ENCODE measurements at places on chromosomes 16 and 17. TPM values are rescaled to one million over a fixed set of nuclear protein-coding genes. Genes with fewer than 3 reads are reported as not detected.

GRCh38 chr16:87945351-87946042 lies 5.7 kb upstream of the BANP start:
- DNase-seq = peak; percentile 94

WIPF2 gene
- polyA plus RNA-seq = 18.0 TPM

BAIAP3 gene
- polyA plus RNA-seq = 0.60 TPM

DNA sequence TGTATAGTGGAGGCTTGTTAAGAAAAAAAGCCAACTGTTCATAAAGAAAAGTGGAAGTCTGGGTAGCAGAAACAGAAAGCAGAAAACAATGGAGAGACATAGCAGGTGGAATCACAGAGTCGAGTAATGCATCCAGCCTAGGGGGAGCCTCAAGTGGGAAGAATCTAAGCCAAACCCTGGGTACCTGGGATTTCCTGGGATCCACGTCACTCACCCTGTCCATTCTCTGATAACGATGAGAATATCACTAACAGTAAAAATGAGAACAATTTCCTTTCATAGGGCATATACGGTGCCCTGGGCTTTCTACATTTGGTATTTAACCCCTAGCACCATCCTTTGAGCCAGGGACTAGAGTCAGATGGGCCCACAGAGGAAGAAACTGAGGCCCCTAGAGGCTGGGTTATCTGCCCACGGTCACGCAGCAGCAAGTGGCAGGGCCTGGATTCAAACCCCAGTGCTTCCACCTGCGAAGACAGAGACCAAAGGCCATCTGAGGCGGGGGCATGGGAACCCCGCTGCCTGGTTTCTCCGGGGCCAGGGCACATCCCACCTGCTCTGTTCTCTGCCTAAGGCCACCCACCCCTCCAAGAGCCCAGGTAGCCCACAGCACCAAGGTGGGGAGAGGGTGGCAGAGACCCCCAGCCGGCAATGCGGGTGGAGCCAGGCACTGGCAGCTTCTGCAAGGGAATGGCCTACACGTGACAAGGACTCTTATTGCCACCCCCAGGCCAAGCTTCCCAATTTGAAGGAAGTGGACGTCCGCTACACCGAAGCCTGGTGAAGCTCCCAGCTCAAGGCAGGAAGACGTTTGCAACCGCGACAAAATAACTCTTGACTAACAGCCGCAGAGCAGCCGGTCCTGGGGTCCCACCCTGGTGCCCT lies 69.8 kb upstream of the PLCG2 start:
- no peak for DNase-seq

KIF1C gene
- 83.3 TPM for polyA plus RNA-seq

GRCh38 chr17:81103379-81103778 lies 61.9 kb upstream of the PVALEF start:
- DNase-seq = no peak

DNA sequence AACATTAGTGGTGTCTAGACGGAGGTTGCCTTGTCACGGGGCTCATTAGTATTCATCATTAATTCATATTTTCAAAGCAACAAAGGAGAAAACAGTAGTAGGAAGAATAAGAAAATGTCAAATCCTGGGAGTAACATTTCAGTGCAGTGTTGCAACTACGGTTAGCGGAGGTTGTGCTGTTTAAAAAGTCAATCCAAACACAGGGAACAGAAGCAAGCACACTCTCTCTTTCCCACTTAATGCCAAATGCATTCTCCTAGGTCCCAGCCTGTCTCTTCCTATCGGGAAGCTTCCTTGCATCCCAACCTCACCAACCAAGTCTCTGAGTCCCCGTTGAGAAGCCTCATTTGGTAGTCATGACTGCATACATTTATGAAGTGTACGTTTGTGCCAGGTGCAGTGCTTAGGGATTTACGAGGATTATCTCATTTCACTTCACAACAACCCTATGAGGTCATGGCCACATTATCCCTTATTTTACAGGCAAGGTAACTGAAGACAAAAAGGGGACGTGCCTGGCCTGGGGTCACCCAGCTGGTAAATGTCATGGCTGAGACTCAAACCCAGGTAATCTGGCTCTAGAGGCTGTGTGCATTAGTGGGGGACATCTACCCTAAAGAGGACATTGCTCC lies 283.6 kb upstream of the SALL1 start:
- no peak for DNase-seq

DNA sequence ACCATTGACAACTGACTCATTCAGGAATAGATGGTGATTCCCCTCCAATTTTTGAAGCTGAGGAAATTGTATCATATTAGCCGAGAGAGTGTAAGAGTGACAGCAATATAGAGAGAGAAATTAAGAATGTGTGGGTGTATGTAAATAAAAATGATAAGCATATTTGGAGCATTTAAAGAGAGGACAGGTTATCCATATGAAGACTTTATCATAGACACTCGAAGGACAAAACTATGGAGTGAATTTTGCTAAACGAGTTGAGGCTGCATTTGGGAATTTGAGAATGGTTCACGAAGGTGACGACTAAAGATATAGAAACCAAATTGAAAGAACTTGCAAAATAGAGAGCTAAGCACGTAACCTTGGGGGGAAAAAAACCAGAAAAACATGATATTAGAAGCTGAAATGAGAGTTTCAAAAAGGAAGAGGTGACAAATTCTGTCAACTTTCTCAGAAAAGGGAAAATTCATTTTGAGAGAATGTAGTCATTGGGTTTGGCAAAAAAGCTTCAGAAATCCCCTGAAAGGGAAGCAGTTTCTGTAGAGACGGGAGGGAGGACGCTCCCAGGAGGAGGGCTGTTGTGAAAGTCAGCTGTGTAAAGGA lies 129.7 kb downstream of the KCNJ2 start:
- no peak for DNase-seq

GRCh38 chr16:84600343-84601229 lies 17.3 kb downstream of the COTL1 start:
- DNase-seq = no peak

RNF222 gene
- not detected for polyA plus RNA-seq

DNA sequence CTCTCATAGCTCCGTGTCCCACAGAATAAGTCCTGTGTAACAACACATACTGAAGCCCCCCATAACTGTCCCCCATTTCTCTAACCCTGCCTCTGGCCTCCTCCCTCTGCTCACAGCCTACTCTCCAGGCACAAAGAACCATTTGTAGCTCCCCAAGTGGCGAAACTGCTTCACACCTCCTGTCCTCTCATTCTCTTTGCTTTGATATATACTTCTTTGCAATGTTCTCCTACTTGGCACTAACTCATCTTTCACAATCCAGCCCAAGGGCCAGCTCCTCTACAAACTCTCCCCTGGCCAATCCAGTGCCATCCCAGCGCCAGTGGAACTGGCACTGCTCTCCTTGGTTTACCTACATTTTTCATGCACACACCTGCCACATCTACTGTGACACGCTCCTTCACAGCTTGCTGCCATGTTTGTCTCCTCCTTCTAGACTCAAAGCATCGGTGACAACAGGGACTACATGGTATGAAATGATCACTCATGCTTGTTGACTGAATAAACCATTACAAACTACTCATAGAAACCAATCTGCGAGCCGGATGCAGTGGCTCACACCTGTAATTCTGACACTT lies 12.8 kb downstream of the CYTH1 start:
- DNase-seq = no peak

DNA sequence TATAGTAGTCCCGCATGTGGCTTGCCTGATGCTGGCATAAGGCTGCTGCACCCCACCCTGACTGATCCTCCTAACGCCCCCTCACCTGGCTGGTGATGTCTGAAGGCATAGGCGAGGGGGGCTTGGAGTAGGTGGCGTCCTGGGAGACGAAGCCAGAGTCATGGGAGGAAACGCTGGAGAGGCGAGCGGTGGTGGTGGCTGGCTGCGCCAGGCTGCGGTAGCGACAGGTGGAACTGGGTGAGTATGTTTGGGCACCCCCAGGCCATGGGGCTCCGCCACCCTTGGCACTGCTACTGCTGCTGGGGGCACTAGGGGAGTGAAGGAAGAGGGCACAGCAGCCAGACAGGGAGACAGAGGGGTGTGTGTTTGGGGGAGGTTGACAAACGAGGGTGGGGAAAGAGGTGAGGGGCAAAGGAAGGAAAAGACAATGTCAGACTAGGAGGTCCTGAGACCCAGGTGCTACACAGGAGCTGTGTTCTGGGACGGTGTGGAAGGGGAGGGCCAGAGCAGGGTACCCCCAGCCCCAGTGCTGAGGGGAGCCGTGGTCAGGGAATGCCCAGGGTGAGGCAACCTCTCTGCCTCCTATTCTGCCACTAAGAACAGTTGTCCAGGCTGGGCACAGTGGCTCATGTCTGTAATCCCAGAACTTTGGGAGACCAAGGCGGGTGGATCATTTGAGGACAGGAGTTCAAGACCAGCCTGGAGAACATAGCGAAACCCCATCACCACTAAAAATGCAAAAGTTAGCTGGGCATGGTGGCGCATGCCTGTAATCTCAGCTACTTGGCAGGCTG lies 11.4 kb downstream of the MTSS2 start:
- DNase-seq = peak; percentile 56

DNA sequence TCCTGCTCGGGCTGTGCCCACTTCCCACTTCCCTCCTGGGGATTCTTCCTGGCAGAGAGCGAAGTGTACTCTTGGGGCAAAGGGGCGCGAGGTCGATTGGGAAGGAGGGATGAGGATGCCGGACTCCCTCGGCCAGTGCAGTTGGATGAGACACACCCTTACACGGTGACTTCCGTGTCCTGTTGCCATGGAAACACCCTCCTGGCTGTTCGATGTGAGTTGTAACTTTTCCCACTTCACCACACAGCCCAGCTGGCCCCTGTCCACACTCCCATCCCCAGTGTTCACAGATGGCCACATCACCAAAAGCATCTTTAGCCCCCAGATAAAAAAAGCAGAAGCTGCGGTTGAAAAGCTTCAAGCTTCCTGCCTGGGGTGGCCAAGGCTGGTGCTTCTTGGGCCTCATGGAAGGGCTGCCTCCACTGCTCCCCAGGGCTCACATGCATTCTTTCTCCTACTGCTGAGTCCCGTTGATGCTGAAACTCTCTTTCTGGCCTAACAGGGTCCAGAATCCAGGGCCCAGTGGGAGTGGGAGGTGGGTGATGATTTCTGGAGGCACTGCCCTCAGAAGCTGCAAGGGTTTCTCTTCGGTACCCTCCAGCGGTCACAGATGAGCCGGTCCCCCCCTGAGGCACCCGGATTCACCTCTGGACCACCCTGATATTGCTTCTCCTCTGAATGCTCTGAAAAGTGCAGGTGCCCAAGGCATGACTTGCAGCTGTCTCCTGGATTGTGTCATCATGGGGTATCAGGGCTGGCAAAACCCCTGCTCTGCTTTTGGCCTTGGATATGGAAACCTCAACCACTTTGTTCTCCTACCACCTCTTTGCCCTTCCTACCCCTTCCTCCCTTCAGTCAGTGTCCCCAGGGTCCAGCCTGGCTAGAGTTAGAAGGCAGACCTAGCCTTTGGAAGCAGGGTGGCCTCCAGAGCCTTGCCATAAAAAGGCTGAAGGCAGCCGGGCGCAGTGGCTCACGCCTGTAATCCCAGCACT lies 2.2 kb upstream of the TRAF4 start:
- no peak for DNase-seq

SDK2 gene
- under 0.01 TPM for polyA plus RNA-seq

MT1E gene
- 813 TPM for polyA plus RNA-seq

GRCh38 chr17:2405247-2405926 lies 4.5 kb upstream of the MNT start:
- DNase-seq = peak; percentile 76

- no peak for DNase-seq
These were observed 169.1 kb downstream of the SALL1 start for GRCh38 chr16:50981951-50982350.

- no peak for DNase-seq
These were observed 617 bp upstream of the CCR7 start for GRCh38 chr17:40565769-40566409.

GRCh38 chr17:43591779-43592562 lies 45.8 kb upstream of the ETV4 start:
- peak; percentile 90 for DNase-seq

DNA sequence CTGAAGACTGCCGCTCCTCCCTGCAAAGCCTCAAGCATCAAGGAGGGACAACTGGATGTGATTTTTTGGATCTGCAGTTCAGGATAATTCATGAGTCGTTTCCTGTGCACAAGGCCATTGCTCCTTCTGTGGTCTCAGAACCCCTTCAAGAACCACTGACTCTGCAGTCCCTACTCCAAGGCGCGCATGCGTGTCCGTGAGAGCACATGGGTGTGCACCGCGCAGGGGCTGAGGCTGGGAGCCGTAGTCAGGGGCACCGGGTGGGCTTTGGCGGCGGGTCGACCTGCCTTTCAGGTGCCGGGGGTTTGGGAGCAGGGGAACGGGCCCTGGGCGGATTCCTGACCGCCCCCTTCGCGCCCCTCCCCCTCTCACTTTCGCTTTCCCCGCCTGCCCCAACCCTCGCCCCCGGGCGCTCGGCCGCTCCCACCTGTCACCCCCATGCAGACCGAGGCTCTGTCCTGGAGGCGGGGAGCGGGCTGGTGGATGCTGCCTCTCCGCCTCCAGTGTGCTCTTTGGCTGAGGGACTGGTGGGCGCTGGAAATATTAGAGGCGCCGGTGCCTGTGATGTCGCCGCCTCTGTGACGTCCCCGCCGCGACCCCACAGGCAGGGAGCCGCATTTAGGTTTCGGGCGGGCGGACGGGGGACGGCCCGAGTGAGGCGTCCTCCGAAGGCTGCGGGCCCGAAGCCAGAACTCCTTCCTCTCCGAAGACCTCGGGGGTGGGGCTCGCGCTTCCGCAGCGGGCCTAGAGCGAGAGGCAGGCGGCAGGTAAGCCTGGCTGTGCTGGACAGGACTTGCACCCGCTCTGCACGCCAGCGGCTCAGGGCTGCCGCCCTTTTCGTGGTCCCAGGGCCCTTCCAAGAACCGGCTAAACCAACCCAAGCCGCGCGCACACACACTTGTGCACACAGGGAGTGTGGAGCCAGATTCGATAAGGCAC lies at the start of gene SPATA32:
SPATA32 (minus strand) TSS at position 518 of the 939 bp plus-strand sequence; CDS start at position 440, 78 bp downstream.
- peak; percentile 82 for DNase-seq

MMD gene
- polyA plus RNA-seq = 17.0 TPM

CHAD gene
- 4.4 TPM for polyA plus RNA-seq

DNA sequence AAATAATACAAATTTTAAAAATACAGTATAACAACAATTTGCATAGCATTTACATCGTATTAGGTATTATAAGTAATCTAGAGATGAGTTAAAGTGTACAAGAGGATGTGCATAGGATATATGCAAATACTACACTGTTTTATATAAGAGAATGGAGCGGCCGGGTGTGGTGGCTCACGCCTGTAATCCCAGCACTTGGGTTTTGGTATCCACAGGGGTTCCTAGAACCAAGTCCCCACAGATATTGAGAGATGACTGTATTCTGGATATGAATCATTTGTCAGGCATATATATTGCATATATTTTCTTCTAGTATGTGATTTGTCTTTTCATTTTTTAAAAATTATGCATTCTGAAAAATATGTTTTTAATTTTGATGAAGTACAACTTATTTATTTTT lies 77.5 kb upstream of the MSI2 start:
- DNase-seq = no peak
